ENCODE measurements at places on chromosomes 1 and 21. TPM values are rescaled to one million over a fixed set of nuclear protein-coding genes. Genes with fewer than 3 reads are reported as not detected.

The TFAP2E gene
- total RNA-seq, result 9.8 TPM

The KRTAP19-1 gene
- not detected for total RNA-seq

The GON4L gene
- total RNA-seq, result 25.8 TPM

The MUTYH gene
- total RNA-seq, result 12.0 TPM

The TINAGL1 gene
- total RNA-seq, result 1.2 TPM

The GNAT2 gene
- 0.08 TPM for total RNA-seq

Measured in SJCRH30 (cell line).